ENCODE measurements at places on chromosomes 1 and 21.
A peak's percentile ranks its signal among the peaks of the same experiment; 100 is the strongest.

DNA sequence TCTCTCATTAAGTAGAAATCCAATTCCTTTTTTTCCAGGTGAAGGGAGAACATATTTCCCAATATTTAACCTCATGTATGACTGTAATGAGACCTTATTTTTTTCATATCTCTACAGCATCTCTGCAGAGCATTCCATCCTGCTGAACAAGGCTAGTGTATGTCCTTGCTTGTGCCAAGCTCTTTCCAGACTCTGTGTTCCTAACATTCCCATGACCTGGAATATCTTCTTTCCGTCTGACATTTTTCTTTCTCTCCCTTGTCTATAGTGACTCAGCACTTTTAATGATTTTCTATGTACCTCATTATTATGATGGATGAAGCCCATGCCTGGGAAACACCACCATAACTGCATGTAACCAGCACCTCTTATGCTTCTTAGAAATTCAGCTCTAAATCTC is 278.3 kb upstream of the NRIP1 start:
- DNase-seq = no peak

DNA sequence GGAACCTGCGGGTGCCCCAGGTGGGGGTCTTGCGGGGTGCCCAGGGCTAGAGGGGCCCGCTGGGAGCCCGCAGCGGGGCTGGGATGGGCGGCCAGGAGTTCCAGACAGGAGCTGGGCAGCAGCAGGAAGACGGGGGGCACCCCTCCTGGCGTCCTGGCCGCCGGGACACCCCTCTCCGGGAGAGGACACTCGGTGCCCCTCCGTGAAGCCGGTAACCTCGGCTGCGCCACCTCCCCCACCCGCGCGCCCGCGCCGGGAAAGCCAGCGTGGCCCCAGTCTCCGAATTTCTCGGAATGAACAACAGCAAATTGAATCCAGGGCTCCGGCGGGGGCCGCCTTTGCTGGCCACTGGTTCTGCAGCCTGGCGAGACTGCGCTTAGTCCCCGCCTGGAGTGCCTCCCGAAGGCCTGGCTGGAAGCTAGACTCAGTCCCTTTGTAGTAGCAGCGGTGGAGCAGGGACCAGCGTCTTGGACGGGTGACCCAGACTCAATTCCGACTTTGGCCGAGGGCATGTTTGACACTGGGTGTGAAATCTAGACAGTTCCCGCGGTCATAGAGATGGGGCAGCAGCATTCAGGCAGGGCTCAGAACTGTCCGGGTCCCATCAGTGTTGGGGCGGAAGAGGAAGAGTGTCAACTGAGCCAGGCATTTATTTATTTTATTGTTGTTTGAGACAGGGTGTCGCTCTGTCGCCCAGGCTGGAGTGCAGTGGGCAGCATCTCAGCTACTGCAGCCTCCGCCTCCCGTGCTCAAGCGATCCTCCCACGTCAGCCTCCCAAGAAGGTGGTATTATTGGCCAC is 773 bp downstream of the IFNGR2 start:
- peak; percentile 45 for DNase-seq

- peak; percentile 67 for DNase-seq
These were observed 99.9 kb upstream of the SOD1 start for GRCh38 chr21:31559368-31560119.

DNA sequence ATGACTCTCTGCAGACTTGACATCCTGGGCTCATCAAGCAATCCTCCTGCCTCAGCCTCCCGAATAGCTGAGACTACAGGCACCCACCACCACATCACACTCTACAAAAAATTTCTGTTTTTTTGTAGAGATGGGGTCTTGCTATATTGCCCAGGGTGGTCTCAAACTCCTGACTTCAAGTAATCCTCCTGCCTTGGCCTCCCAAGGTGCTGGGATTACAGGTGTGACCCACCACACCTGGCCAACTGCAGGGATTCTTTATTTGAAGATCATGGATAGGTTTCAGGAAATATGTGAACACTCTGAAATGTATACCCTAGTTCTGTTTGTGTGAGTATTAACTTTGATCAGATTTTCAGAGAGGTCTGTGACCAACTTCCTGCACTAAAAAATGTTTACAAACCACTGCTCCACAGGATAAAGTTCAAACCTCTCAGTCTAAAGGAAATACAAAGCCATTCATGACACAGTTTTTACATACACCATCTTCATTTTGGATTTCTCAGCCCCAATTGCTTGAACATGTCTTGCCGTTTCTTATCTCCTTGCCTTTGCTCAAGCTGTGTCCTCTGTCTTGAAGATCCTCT is 252.3 kb upstream of the FGGY start:
- DNase-seq = no peak

- peak; percentile 98 for DNase-seq
These were observed 26.7 kb downstream of the TSPAN2 start for GRCh38 chr1:115062542-115063004.

GRCh38 chr1:165871311-165872067 is 44.1 kb downstream of the UCK2 start:
- DNase-seq = peak; percentile 99

GRCh38 chr1:214449371-214449770 is 102.0 kb downstream of the PTPN14 start:
- no peak for DNase-seq

DNA sequence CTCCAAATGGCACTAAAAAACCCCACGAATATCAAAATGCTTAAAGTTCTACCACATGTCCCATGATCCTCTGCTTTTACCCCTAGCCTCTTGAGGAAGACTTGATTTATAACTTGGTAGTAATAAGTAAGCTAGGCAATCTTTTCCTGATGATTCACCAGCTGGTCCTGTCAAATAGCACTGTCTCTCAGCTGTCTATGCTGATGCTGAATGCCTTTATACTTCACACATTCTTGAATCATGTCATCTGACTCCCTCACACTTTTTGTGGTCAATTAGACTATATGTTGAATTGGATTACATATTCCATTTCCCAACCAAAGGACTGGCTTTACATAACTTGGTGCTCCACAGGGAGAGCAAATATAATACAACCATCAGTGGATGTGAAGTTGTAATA is 16.6 kb downstream of the C21orf91 start:
- DNase-seq = peak; percentile 28

- DNase-seq = peak; percentile 74
These were observed 109.8 kb upstream of the IVNS1ABP start for GRCh38 chr1:185426848-185427247.

DNA sequence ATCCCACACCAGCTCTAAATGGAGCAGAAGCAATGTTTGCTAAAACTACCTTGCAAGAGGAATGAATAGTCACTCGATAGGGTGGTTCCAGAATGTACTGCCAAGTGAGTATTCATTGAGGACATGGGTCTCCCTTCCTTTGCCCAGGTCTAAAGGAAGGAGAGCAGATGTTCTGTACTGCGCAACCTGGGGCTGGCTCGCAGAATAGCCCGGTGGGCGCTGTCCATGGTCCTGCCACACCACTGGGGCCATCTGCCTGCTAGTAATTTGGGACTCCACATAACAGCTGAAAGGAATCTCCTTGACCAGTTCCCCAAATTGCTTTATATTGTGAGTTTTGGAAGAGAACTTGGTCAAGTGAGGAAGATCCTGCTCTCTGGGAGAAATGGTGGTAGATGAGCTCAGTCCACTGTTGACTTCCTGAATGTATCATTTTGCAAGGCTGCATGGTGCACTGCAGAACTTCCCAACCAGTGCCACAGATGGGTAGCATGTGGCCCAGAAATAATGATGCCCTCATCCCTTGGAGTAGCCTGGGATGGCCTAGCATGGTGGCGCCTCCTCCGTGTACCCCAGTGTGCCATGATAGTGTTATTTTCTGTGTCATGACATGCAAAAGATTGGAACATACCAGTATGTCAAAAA is 5.7 kb downstream of the SLC6A17 start:
- peak; percentile 39 for DNase-seq

DNA sequence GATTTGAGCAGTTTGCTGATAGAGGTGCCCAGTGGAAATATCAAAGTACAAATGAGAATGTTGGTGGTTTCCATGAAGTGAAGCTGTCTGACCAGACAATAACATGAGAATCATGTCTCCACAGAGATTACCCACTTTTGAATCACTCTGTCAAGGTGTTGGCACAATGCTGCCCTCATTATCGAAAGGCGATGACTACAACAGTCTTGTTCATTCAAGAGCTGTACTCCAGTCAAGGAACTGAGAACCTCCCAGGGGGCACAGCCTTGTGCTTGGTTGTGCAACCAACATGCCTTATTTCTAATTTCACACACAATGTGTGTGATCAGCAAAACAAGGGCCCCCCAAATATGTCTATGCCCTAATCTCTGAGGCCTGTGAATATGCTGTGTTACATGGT is 35.7 kb downstream of the ETS2 start:
- DNase-seq = no peak

DNA sequence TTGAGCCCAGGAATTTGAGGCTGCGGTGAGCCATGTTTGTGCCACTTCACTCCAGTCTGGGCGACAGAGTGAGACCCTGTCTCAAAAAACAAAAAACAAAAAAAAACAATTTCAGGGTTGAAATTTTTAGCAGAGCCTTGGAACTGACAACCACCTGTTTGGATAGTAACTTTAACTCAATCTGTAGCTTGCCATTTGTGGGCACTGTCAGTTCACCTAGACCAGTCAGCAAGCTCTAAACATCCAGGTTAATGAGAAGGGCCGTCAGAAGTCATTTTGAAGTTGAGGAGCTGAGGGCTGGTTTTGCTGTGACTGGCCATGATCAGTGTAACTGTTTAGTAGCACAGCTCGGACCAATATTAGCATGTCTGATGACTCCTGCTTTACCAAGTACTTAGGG is 8.4 kb downstream of the TRAPPC10 start:
- DNase-seq = no peak

DNA sequence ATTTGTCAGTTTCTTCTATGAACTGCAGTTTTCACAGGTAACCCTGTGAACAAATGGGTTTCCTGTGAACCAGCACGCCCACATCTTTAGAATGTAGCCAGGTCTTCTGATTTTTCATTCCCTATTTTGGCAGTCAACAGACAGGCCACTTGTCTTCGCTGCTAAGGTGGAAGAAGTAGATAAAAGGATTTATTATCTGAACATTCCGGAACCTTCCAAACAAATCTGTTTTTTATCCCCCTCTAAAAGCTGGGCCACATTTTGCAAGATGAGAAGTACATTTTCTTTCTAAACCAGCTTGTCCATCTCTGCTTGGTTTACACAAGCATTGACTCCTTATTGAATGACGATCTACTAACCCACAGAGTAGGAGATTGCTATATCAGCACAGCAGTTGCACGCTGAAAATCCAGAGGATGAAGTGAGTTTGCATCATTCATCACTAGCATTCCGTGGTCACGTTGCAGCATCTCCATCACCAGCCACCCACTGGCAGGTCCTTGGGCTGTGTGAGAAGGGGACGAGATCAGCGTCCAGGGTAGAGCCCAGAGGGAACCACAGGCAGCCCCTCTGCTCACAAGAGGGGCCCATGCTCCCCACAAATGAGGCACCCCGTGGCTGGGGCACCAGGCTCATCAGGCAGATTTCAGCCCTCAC is 83.5 kb downstream of the TOMM20 start:
- DNase-seq = no peak

DNA sequence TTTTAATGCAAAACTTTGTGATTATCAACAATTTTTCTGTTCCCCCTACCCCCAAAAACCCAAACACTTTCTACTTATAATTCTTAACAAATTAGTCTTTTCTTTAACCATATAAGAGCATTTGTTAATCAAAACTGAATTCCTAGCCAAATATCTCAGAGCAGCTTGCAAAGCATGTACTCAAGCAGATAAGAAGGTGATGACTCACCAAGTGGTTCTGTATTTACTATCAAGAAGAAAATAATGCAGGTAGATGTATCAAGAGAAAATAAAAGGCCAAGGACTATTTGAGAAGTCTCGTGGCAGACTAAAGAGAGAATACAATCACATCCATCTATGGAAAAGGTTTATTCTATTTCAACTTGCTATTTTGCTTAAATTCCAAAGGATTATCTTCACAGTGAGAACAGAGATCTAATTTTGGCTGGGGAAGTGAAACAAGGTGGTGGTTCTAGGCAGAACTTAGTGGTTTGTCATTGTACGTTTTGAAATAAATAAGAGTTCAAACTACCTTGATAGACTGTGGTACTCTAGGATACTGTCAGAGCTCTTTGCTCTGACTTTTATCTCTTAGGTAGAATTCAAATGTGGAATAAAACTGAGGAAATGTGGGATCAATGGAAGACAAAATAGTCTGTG is 94.7 kb upstream of the NRIP1 start:
- DNase-seq = no peak
